ENCODE measurements at places on chromosomes 4 and X. TPM values are rescaled to one million over a fixed set of nuclear protein-coding genes. Genes with fewer than 3 reads are reported as not detected.

The NPY2R gene
- not detected for total RNA-seq

The VEGFC gene
- 6.2 TPM for total RNA-seq

The STPG2 gene
- 0.61 TPM for total RNA-seq

The SHISA3 gene
- 0.26 TPM for total RNA-seq

The CCKAR gene
- total RNA-seq, result not detected

The XAGE2 gene
- not detected for total RNA-seq

Data from adrenal gland (tissue), 19 donors.